CD4-positive, alpha-beta T cell (primary cell): ENCODE measurements at places on chromosomes 1 and 21.
A peak's percentile ranks its signal among the peaks of the same experiment; 100 is the strongest.

DNA sequence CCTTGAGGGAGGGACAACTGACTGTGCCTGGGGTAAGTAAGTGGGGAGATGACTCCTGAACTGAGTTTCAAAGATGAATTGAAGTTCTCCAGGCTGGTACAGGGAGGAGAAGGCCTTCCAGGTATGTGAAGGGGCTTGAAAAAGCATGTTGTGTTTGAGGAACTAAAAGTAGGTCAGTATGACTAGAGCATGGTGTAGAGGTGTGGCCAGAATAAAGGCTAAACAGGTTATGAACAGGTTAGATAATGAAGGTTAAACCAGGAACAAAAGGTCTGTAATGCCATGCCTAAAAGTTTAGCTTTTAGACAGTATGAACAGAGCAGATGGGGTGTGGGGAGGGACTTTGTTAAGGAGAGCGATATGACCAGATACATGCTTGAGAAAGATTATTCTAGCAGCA, 7.3 kb upstream of the CLSPN start:
- DNase-seq, result no peak

- DNase-seq, result no peak
Observed at GRCh38 chr1:231632119-231632518, 5.5 kb downstream of the DISC1 start.

DNA sequence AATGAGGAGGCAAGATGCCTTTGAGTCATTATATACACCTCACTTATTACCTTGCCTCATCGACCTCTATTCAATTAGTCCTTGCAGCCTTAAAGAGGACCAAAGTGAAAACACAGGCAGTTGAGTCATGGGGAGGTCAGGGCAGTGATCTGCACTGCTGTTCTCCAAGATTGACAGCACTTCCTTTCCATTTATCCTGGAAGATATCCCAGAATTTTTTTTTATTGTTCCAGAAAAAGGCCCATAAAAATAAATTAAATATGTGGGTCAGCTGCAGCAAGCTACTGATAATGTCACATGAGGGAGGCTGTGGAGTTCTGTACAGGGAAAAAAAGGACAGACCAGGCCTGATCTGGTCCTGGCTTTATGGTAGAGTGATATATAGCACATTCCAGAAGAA, 33.2 kb upstream of the CDC42BPA start:
- DNase-seq, result no peak

- no peak for DNase-seq
Observed at GRCh38 chr1:114320586-114320985, 166.9 kb upstream of the SYT6 start.

GRCh38 chr1:229171934-229172333, 99.0 kb upstream of the RAB4A start:
- DNase-seq, result no peak

- no peak for DNase-seq
Observed at GRCh38 chr1:96041470-96041869, 680.1 kb upstream of the PTBP2 start.

DNA sequence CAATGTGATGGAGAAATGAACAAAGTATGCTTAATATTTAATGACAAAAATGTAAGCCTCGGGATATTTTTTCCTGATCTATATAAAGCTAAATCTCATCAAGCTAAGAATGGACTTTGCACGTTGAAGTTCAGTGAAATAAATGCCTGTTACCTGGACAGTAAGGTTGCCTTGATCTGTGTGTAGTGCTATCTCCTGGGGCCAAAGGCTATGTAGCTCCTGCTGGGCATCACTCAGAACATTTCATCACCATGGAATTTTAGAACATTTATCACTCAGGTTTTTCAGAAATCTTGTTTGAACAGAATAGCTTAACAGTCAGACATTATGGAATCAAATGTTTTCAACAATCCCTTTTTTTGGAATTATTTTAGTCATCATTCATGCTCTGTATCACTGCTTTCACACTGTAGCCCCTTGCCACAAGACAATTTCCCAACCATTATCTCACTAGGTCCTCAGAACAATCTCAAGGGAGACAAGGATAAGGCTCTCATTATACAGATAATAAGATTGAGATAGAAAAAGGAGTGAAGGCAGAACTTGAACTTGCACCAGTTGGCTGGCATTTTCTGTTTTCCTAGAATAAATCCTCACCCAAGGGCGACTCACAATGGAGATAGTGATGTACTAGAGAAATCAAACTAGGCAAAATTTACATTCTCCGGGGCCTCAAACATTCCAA, 3.7 kb downstream of the OR10J1 start:
- DNase-seq, result no peak

DNA sequence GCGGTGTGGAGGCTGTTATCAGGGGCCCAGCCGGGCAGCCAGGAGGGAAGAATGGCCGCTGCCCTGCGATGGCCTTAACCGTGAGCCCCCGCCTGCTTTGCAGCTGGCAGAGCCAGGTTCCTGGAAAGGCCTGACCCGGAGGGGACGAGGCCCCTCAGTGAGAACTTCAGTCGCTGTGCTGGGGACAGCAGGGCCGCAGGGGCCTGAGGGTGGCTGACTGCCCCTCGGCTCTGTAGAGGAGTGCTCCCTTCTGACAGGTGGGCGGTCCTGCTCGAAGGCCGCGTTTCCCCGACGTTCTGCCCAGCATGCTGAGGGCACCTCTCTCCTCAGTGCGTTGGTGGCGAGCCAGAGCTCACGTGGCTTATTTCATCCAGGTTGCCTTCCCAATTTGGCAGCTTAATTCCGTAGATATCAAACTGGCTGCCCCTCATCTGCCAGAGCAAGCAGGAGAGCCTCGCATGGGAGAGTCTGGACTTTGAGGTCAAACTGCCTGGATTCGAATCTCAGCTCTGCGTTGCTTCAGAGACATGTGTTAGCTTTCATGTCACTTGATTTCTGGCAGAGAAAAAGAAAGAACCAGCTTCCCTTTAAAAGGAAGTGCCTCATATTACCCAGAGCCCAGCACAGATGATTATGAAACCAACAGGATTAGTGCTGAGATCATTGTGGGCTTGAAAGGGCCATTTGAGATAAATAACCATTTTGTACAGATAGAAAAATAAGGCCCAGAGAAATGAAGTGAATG, 239.8 kb downstream of the SDCCAG8 start:
- no peak for DNase-seq

DNA sequence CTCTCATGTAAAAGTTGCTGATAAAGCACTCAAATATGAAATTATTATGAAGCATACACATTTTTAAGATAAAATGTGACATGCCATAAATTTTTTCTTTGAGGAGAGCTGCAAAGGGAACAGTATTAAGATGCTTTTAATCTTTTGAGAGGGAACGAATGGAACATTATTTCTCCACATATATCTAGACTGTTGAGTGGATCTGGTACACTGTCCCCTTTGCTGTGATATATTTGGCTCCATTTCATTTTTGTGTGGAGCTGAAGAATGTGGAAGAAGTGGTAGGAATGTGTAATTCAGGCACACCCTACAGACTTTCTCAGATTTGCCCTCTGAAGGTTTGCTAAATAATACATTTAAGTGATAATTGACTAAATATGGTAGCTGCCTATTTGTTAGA, 31.7 kb downstream of the PGM1 start:
- DNase-seq, result no peak

DNA sequence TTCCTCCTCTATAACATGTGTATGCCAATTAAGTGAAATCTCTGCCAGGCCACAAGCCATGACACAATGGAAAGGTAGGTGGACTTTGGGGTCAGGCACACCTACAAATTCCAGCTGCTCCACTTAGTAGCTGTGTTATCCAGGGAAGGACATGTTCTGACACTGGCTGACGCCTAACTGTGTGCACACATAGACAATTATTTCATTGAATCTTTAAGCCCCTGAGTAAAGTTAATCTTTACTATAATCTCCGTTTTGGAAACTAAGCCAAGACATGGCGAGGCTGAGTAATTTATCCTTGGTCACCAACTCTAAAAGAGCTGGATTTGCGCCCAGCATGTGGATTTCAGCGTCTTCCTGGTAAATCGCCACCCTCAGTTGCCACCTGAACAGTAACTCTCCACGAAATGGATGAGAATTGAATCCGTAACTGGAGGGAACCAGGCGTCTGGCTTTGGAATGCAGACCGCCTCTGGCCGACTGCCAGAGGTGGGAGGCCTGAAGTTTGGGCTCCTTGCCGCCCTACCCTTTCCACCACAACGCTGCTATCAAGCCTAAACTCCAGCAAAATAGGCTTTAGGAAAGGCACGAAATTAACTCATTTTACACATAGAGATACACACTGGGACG, 888 bp upstream of the SNRPE start:
- no peak for DNase-seq

DNA sequence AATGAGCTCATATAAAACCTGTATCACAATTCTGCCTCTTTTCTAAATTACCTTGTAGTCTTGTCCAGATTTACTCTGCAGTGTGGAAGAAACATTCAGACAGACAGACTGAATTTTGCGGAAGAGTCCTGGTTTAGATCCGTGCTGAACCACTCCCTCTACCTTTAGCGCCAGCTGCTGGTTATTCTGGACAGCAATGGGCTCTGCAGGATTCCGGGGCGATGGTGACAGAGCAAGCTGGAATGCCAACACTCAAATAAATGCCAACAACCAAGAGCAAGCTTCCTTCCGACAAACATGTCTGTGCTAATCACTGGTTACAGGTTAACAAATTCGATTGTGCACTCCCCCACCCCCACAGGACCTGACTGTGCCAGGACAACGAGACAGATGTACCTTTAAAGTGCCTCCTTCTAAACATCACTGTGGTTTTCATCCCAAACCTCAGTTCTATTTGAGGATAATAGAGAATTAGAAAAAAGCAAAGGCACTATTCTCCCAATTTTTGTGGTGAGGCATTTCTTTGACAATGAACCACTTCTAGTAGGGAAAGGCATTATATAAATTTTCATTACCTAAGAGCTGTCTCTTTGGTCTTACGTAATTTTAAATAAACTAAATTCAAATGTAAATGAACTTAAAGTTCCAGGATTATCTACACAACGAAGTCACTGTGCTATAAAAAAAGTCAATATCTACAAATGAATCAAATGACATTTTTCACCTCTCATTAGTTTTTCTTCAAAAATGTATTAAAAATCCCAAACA, 90.4 kb downstream of the INTS7 start:
- no peak for DNase-seq

DNA sequence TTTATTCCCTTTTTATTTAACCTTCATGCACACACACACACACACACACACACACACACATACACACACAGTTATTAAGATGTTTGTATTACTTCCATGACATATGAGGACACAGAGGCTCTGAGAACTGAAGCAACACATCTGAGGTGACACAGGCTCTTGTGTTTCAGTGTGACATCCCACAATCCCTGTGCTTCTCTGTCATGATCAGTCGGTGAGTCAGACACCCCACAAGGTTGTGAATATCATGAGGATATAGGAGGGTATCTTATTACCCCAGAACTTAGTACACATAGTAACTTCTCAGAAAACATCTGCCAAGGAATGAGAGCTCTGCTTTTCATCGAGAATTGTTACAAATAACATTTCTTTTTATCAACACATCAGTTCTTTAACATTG, 459.3 kb downstream of the PLPP3 start:
- no peak for DNase-seq

- DNase-seq, result no peak
Observed at GRCh38 chr1:158154501-158154900, 26.2 kb upstream of the CD1D start.

- no peak for DNase-seq
Observed at GRCh38 chr1:198096390-198096789, 60.4 kb upstream of the NEK7 start.

- DNase-seq, result no peak
Observed at GRCh38 chr1:177103005-177103852, 61.3 kb downstream of the ASTN1 start.

DNA sequence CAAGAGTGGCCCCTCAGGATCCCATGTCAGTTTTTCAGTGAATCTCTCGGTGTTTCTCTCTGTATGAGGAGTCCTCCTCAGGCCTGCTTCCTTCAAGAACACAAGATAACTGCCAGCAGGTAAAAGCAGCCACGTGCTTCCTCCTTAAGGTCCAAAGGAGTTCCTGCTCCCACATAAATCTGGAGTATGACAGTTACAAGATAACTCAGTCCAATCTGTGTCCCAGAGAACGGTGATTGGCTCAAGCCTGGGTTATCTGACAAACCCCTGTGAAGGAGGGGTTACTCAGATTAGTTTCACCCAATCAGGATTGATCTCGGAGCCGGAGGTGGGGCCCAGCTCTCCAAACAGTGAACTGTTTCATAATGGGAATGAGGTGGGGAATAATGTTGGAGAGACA, 5.8 kb upstream of the ANKRD13C start:
- no peak for DNase-seq

GRCh38 chr1:158146739-158147138, 34.0 kb upstream of the CD1D start:
- no peak for DNase-seq

GRCh38 chr1:74455390-74455789, 57.0 kb downstream of the LRRC53 start:
- DNase-seq, result no peak

DNA sequence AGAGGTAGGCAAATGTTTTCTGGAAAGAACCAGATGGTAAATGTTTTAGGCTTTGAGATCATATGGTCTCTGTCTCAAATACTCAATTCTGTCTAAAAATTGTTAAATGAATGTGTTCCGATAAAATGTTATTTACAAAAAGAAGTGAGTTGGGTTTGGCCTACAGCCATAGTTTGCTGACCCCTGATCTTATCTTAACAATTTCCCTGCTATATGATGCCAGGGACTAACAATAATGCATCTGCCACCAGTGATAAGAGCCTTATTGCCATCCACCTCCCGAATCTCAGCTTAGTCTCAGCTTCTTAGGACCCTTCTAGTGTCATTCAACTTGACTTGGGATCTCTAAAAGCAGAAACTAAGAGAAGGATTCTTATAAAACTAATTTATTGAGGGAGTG, 208.5 kb upstream of the ADGRL2 start:
- no peak for DNase-seq

DNA sequence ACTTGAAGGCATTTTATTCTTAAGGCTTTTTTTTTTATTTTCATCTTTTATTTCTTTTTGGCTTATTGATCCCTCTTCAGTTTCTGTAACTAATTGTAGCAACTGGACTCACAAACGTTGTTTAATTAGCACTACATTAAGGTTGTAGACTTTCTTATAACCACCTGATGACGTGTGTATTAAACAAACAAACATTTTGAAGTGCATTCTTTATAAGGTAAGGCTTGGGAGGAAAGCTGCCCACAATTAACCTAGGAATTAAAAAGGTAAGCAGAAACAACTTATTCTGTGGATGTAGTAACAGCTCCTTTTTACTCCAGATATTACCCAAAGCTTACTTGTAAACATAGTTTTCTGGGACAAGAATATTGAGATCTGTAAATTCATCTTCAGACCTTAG, 55.0 kb downstream of the CAMSAP2 start:
- no peak for DNase-seq

- no peak for DNase-seq
Observed at GRCh38 chr1:213679153-213679552, 308.6 kb upstream of the PROX1 start.

DNA sequence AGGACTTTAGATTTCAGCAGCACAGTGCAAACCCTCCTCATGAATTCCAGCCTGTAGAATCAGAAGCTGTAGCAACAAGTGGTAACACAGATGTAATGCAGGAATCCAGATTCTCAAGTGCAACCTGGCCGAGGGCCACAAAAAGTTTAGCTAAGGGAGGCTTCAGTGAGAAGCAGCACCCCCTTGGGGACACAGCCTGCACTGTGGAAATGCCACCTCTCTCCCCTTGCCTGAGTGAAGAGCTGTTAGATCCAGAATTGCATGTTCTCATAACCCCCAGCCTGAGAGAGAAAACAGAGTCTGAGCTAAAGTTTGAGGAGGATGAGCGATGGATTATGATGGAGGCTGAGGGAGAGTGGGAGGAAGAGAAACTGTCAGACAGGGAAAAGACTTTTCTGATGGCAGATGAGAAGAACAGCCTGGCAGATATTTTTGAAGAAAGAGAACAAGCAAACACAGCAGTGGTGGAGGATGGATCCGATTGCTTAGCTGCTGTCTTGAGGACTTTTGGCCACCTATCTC, 80.5 kb upstream of the BMP8A start:
- DNase-seq, result peak; percentile 57
